Activated naive CD4-positive, alpha-beta T cell (primary cell): ENCODE measurements at places on chromosomes 1 and 21.

- DNase-seq, result peak; percentile 59
These were observed 76.3 kb downstream of the MORN1 start for GRCh38 chr1:2314803-2315673.

DNA sequence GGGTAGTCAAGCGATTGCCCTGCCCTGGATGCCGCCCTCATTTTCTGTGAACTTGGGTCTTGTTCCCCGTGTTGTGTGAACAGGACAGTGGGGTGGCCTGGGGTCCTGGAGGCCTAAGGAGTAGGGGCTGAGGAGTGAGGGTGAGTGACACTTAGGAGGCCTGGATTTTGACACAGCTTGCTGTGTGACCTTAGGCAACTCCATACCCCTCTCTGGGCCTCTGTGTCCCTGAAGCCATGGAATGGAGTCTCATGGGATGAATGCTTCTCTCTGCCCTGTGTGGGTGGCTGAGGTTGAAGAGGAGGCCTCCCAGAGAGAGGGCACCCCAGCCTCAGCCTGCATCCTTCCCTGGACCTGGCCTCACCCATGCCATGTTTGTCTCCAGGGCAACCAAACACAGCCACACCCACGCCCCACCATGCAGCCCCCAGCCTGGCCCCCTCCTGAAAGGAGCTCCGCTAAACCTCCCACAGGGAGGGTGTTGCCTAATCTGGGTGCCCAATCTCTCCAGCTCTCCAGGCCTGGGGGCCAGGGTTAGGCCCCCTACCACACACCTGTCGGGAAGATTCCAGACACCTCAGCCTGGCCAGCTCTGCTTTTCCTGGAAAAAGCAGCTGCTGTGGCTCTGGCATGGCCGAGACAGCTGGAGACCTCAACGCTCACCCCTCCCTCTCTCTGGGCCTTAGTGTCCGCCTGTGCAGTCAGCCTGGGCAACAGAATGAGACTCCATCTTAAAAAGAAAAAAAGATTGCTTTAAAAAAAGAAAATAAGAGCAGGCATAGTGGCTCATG lies 9.9 kb downstream of the MYOM3 start:
- DNase-seq, result no peak

- DNase-seq, result no peak
These were observed 6.4 kb downstream of the HES4 start for GRCh38 chr1:993379-993995.

DNA sequence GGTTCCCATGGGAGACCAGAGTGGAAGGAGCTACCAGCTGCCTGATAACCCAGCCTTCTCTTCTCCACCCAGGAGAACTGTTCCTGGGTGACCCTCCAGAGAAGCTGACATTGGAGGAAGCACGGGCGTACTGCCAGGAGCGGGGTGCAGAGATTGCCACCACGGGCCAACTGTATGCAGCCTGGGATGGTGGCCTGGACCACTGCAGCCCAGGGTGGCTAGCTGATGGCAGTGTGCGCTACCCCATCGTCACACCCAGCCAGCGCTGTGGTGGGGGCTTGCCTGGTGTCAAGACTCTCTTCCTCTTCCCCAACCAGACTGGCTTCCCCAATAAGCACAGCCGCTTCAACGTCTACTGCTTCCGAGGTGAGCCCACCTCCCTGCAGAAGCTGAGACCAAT lies 6.6 kb downstream of the BCAN start:
- no peak for DNase-seq

GRCh38 chr1:119702384-119702783 lies 9.3 kb upstream of the PHGDH start:
- no peak for DNase-seq

- DNase-seq, result no peak
These were observed 65.1 kb upstream of the TTC34 start for GRCh38 chr1:2866422-2867086.

DNA sequence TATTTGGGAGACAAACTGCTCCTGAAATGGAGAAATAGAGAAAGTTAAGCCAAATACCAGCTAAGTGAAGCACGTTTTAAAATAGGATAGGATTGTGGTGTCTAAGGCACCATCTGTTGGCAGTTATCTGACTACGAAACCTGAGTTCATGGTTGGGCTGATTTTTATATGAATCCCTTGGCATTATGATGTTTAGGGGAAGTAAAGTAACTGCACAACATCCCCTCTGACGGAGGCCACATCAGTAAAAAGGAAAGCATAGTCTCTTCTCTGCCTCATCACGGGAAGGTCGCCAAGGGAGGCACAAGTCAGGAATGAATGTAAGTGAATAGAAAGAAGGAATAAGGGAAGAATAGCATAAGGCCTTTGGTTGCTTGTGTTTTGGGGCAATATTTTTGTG lies 128.0 kb downstream of the PRRX1 start:
- no peak for DNase-seq

DNA sequence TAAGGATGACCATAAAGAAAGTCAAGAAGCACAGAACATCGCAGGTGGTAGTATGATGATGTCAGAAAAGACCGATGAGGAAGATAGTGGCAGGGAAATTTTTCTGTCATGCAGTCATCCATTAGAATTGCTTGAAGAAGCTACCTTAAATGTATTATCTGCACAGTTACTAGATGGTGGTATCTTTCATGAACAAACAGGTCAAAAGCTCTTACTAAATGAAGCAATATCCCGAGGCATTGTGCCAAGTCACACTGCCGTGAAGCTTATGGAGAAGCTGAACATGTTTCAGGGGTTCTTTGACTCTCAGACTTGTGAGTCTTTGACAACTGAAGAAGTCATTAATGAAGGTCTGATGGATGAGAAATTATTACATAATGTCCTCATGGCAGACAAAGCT lies 128.8 kb downstream of the MACF1 start:
- DNase-seq, result no peak

- DNase-seq, result no peak
These were observed 38.6 kb downstream of the CLEC20A start for GRCh38 chr1:178458203-178458602.

DNA sequence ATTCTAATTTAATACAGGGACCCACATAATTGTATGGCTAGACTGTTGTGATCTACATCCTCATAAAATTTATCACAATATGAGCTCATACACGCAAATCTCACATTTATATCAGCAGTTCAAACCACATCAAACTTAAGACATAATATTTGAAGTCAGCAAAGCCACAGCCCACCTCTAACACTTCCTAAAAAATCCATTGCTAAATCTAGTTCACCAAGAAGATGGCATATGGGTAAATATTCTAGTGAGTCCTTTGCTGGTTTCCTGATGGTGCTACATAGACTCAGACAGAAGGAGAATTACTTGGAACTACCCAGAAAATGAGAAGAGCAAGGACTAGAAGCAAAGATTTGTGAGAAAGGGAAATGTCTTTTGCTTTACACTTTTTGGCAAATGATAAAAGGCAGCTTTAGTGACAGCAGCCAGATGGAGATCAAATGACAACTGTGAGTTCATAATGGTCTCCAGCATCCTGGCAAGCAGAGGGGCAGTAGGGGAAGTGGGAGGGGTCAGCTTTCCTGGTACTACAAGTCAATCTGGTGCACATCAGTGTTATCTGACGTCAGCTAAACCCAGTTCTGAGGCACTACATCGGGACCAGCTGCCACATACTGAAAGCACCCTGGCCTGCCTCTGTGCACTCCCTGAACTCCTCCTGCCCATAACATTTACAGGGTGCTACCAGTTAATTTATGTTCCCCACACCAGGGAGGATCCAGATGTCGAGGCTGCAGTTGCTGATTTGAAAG lies 10.6 kb upstream of the GADD45A start:
- no peak for DNase-seq

DNA sequence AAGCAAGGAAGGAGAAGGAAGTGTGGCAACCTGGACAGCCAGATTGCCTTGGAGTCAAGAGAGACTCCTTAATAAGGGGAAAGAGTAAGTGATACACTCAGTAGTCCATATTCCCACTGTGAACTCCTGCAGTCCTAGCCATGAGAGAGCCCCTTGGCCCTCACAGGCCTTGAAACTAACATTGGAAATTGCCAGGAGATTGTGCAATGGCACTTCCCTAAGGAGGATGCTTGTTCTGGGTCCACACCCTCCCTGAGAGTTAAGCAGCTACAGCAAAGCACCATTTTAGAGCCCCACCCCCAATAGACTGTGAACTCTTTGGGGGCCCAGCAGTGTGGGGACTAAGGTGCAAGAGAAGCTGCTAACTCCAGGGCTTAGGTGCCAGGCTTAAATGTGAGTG lies 367.7 kb upstream of the CAMK1G start:
- DNase-seq, result no peak

- no peak for DNase-seq
These were observed 477.1 kb upstream of the NR5A2 start for GRCh38 chr1:199550199-199551065.

- no peak for DNase-seq
These were observed 15.4 kb upstream of the XPR1 start for GRCh38 chr1:180616439-180616838.

GRCh38 chr21:27802816-27803475 lies 836.1 kb upstream of the ADAMTS5 start:
- DNase-seq, result no peak

DNA sequence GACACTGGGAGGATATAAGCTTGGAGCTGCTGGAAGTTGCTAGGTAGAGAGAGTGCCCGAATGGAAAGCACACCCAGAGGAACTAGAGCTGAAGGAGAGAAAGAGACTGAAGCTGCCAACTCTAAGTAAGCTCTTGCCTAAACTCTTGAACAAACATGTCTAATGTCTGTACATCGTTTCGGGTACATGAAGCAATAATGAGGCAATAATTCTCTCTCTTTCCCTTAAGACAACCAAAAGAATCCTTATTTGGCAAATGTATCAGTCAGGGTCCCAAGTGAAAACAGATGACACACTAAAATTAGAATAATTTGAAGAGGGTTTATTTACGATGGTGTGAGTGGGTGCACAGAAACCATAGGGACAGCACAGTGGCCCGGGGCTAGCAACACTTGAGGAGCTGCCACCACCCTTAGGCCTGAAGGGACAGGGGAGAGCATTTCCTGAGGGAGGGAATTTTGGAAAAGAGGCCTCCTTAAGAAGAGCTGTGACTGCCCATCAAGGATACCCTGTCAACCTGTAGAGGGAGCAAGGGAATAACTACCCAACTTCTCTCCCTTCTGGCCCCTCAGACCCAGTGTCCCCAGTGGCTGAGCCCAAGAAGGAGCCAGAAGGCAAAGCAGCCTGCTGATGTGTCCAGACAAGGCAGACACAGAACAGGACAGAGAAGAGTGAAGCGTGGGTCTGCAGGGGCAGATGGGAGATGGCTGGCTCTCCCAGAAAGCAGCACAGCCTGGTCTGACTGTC lies 36.1 kb upstream of the KHDRBS1 start:
- no peak for DNase-seq

DNA sequence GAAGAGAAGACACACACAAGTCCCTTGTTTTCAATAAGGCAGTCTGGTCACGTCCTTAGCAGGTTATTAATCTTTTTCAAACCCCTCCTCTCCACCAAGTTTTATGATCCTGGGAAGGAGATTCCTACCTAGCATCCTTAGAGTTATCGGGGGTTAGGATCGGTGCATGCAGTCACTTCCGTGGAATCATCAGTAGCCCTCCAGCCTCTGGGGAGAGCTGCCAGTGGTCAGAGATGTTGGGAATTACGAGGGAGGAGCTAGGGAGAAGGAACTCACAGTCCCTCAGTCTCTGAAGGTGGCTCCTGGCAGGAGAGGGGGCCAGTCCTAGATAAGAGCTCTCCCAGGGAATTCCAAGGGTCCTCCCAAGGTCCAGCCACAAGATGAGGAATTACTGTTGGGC lies 57.7 kb upstream of the ATP5PO start:
- no peak for DNase-seq

GRCh38 chr1:5650283-5651026 lies 341.8 kb downstream of the NPHP4 start:
- DNase-seq, result no peak

DNA sequence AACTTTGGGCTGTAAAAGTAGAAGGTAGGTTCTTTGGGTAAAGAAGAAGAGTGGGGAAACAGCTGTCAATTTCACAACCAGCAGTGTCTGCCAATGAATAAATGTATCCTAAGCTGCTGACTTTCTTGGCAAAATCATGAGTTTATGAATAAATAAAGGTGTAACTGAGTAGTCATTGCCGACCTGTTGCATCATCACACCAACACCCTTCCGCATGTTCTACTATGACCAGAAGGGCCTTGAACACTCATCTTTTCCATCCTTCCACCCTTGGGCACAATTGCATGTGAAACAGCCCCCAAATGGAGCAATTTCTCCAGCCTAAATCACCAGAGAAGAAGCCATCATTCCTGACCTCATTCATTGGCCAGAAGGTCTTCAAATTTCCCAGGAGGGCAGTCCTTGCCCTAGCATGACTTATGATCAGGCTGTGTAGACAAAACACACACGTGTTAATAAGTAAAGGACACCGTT lies 31.2 kb upstream of the QSOX1 start:
- no peak for DNase-seq

DNA sequence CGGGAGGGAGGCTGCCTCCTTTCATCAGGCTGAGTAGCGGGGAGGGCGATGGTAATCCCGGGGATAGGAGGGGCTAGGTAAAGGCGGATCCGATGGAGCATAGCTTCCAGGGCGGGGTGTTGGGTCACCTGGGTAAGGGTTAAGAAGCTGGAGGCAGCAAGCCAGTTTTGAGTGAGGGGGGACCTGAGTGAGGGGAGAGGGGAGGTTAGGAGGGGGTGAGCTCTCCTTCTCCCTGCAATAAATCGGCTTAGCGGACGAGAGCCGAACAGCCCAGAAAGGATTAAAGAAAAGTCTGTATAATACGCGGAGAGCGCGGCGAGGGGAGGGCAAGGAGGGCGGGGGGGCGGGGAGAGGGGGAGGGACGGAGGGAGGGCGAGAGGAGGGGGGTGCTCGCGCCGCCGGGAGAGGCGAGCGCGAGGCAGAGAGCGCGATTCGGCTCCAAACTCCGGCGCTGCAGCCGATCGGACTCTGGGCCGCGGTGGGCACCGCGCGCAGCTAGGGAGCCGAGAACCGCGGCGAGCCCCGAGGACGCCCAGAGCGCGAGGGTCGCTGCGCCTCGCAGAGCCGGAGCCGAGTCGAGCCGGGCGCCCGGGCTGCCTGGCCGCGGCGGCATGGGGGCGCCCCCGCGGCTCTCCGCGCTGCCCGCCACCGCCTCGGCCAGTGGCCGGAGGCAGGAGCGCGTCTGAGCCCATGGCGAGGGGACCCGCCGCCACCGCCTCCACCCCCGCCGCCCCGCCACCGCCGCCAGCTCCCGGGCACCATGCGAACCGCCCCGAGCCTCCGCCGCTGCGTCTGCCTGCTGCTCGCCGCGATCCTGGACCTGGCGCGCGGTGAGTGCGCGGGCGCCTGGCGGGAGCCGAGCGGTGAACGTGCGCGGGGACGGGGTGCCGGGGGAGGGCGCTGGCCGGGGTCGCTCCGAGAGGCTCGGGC lies at the start of gene IGSF21:
TSS of gene IGSF21 (plus strand) at position 430 of the 930 bp plus-strand sequence. CDS start at position 761, 331 bp downstream.
- DNase-seq, result no peak
